ENCODE measurements at places on chromosomes 1 and 21. TPM values are rescaled to one million over a fixed set of nuclear protein-coding genes. Genes with fewer than 3 reads are reported as not detected.
A peak's percentile ranks its signal among the peaks of the same experiment; 100 is the strongest.

DNA sequence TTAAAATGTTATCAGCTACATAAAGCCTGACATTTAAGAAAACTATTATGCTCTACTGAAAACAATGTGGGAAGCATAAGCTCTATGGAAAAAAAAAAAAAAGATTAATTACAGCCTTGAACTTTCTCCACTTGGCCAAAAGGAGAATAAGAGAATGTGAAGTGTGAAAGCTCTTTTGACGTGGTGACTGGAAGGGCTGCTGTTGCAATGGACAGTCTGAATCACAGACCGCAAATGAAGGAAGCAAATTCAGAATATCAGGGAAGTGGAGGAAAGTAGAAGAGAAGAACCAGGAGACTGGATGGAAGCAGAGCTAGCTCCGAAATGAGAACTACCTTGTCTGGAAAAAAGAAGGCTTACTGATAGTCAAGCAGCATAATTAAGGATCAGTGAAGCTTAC lies 106.8 kb downstream of the AK5 start:
- DNase-seq, result no peak

DNA sequence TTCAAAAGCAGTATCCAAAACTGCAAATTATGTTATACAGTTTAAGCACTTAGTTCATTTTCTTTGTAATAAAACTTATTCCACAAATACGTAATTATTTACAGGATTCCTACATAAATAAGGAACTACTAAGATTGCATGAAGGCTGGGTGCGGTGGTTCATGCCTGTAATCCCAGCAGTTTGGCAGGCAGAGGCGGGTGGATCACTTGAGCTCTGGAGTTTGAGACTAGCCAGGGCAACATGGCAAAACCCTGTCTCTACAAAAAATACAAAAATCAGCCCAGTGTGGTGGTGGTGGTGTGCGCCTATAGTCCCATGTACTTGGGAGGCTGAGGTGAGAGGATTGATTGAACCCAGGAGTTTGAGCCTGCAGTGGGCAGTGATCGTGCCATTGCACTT lies 69.3 kb downstream of the POU2F1 start:
- no peak for DNase-seq

GRCh38 chr21:27244776-27245175 lies 277.9 kb upstream of the ADAMTS5 start:
- no peak for DNase-seq

GRCh38 chr21:45949928-45950739 lies 31.4 kb upstream of the COL6A1 start:
- DNase-seq, result no peak

GRCh38 chr1:172457479-172458130 lies 13.7 kb upstream of the PIGC start:
- no peak for DNase-seq

GRCh38 chr1:15997076-15997585 lies 6.9 kb upstream of the SRARP start:
- no peak for DNase-seq

- no peak for DNase-seq
Observed at GRCh38 chr1:229508823-229509337, 739 bp upstream of the NUP133 start.

GRCh38 chr1:191350938-191351337 lies 807.3 kb upstream of the RGS18 start:
- DNase-seq, result no peak

DNA sequence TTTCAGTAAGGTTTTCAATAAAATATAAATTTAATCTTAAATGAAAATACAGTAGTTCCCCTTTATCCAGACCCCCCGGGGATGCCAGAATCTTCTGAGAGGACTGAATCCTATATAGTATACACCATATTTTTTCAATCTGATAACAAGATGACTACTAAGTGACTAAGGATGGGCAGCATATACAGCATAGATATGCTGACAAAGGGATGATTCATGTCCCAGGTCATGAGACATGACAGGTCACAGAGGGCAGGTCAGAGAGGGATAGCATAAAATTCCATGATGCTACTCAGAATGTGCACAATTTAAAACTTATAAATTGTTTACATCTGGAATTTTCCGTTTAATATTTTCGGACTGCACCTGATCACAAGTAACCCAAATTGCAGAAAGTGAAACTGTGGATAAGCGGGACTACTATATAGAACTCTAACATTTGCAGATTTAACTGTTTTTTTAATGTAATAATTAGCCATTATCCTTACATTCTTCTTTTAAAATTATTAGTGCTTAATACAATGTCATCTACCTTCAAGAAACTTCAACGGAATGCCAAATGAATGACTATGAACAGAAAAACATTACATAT lies 48.8 kb downstream of the LRRC40 start:
- no peak for DNase-seq

GRCh38 chr21:31559368-31560119 lies 99.9 kb upstream of the SOD1 start:
- DNase-seq, result peak; percentile 93

- DNase-seq, result no peak
Observed at GRCh38 chr1:190747704-190748103, 270.0 kb upstream of the BRINP3 start.

DNA sequence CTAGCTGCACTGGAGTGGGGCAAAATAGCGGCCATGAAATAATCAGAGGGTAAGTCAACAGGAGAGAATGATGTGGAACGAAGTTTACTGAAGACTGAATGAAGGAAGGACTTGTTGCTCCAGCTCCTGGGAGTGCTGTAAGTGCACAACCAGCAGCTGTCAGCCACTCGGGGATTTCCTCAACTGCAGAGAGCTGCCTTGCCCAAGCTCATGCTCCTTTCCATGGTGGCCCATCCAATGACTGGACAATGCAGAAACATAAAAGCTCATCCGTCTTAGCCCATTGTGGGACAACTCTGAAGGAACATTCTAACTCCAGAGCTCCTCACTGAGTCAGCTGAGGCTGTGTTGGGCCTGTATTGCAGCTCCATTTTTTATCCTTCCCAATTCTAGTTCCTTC lies 21.1 kb upstream of the RBM15 start:
- DNase-seq, result no peak

- no peak for DNase-seq
Observed at GRCh38 chr1:78387871-78388270, 102.9 kb upstream of the PTGFR start.

DNA sequence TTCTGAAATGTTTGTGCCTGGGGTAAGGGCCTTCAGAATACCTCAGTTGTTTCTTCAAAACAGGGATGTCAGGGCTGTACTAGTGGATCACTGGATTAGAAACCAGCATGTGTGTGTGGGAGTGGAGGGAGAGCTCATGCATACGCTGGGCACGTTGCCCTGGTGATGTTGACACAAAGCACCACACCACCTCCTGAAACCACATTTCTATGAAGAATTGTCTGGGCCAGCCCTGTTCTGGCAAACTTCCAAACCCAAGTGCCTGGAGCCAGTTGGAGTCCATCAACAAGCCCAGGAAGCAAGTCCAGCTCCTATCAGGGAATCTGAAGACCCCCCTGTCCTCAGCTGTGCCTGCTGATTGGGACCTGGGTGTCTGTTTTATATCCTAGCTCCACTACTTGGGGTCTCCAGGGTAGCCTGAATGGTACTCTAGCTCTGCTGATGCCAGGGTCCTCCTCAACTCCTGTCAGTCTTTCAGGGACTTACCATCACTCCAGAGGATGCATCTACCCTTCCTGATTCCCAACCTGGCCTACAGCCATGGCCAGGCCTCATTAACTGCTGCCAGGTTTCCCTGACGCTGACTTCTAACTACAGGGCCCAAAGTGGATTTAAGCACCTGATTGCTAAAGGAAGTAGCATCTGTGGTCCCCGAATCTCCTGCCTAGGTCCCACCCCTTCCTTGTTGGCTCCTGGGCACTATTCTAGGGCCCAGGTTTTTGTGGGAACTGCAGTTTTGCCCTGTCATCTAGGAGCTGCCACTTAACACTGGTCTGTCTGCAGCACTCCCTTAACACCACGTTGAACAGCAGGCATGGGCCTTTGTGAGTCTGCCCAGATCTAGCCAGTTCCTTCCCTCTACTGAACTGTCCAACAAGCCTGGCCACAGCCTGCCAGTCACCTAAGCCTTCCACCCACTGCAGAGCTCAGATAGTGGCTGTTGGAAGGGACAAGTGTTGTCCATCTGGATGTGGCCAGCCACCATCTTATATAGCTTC lies 45.5 kb downstream of the LPAR3 start:
- peak; percentile 90 for DNase-seq

GRCh38 chr1:14592004-14592631 lies 6.4 kb upstream of the KAZN start:
- no peak for DNase-seq

DNA sequence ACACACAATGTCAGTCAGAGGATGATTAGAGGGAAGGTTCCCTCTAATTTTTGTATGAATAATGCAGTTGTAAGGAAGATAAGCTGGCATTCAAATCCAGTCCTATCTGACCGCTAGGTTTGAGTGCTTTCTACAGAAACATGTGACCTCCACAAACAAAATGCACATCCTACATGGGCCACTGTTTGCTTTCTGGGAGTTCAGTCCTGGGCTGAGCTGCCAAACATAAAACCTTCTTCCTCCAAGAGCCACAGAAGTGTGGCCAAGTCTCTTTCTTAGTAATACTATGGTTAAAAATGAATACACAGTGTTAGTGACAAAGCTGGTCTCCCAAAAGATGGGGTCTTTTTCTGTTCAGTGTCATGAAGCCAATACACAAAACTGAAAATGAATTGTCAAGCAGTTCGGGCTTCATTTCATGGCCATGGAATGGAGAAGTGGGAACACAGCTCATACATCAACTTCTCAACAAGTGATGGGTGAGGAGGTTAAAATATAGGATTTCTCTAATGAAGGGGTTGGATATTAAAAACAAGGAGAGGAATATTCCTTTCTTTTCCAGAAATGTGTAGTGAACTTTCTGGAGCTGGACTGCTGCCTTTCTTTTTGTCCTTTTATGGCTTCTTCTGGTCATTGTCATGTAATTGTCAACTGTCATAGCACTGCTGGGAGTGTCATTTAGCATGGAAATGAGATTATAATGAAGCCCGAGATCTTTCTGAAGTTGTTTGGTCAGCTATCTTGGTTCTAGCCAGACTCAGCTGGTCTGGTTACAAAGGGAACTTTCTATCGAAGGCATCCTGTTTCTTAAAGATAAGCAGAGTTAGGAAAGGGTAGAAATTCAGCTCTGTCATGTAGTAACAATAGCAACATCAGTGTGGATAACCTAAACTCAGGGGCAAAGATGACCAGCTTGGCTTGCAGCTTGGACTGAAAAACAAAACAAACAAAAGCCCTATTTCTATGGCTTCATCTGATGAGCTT lies 135.1 kb downstream of the CHD1L start:
- no peak for DNase-seq

- no peak for DNase-seq
Observed at GRCh38 chr1:150869683-150870082, 6.7 kb downstream of the ARNT start.

GRCh38 chr1:101139821-101140718 lies 96.7 kb upstream of the S1PR1 start:
- DNase-seq, result no peak

GRCh38 chr1:53619367-53620060 lies 119.5 kb downstream of the GLIS1 start:
- no peak for DNase-seq

- DNase-seq, result no peak
Observed at GRCh38 chr1:38296047-38296446, 249.5 kb upstream of the POU3F1 start.

DNA sequence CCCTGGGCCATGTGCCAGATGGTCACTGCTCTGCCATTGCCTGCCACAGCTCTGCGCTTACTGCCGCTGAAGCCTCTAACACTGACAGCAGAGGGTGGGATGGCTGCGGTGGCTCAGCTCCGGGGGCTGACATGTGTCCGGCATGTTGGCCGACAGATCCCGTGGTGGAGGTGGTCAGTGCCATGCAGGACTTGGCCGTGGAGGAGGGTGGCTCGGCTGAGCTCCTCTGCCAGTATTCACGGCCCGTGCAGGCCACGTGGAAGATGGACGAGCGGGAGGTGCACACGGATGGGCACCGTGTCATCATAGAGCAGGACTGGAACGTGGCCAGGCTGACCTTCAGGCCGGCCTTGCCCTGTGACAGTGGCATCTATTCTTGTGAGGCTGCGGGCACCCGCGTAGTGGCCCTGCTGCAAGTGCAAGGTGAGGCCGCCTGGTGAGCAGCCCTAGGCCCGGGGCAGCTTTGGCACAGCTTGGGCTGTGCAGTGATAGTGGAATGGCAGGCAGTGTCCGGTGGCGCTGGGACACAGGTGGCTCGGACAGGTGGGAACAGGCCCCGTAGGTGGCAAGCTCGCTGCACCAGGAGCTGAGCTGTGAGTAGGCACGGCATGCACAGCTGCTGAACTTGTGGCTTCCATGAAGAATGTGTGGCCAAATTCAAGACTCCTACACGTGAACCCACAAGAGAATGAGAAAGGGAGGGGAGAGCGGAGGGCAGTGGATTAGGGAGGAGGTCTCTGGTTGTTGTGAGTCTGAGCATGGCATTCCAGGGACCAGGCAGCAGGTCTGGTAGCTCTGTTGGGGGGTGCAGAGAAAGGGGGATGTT lies 91.8 kb downstream of the TRIM11 start:
- DNase-seq, result no peak

DNA sequence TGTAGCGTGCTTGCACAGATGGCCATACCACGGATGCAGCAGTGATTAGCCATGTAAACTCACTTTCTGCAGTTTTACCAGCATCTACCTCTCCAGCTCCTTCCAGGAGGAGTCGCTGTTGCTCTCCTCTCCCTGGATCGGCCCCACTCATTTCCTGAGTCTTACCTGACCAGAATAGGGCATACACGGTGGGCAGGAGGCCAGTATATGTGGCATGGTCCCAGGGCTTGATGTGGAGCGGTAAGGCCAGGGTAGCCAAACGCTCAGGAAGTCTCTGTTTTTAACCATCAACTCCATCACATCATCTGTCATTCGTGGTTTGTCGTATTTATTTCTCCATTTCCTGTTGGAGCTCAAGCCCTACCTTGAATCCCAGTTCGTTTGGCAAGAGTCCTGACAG lies 163.4 kb upstream of the USP24 start:
- peak; percentile 86 for DNase-seq

DNA sequence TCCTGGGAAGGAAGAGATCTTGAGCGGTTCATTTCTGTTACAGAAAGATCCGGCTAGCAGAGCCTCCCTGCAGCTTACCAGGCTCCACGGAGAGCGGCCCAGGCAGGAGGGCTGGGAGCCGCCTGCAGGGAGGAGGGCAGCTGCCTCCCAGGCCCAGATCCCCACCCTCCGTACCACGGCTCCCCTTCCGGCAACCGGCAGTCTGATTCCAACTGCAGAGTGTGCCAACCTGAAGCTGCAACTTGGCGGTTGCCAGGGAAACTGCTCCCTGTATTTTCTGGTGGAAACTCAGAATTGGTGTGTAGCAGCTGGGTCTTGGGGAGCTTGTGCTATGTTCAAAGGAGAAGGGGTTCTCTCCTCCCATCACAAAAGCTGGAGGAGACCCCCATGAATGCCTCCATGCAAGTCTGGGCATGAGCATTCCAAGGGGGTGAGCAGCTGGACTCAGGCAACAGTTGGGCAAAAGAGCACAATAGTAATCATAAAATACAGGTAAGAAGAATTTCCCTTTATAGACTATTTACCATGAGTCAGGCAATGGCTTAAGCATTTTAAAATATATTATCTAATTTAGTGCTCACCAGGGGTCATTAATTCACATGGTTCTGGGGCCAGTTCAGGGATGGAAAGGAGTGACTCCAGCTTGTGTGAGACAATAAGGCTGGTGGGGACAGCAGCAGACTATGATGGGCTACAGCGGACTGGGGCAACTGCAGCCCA lies 46.1 kb upstream of the KAZN start:
- DNase-seq, result no peak

- no peak for DNase-seq
Observed at GRCh38 chr1:197515421-197515820, 247.4 kb downstream of the CRB1 start.

The KIAA0040 gene
- total RNA-seq, result 42.5 TPM

The FAM163A gene
- total RNA-seq, result 0.34 TPM

The KRTAP13-2 gene
- total RNA-seq, result not detected

The KLF17 gene
- 0.42 TPM for total RNA-seq

The HES5 gene
- total RNA-seq, result not detected

The HAO2 gene
- total RNA-seq, result not detected
